ENCODE measurements at places on chromosomes 4 and X. TPM values are rescaled to one million over a fixed set of nuclear protein-coding genes. Genes with fewer than 3 reads are reported as not detected.

GRCh38 chrX:13868591-13868990 lies 51.7 kb upstream of the GPM6B start:
- DNase-seq = no peak
- no peaks in the 10 kb centered on the region for H3K27me3 ChIP-seq
- no peak overlapping the region for H3K4me3 ChIP-seq
- H3K4me1 ChIP-seq = no peaks in the 10 kb centered on the region

The REELD1 gene
- 0.12 TPM for total RNA-seq

The INTS6L gene
- total RNA-seq = 1.2 TPM

DNA sequence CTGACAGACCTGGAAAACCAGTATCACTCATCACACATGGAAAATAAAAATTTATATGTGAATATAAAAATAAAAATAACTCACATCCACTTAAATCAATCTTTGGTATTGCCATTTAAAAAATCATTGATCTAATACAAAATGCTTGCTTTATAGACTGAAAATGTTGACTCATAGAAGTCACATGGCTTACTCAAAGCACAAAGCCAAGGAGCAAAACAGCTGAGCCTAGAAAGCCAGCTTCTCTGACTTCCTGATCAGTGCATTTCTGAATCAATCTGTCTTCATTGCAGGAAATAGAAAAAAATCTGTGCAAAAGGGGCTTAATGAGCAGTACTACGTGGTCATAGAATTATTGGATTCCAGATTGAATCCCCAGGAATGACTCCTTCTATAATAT lies 176.9 kb upstream of the HS3ST1 start:
- DNase-seq = no peak
- H3K36me3 ChIP-seq = no peaks in the 10 kb centered on the region
- H3K27me3 ChIP-seq = no peaks in the 10 kb centered on the region

DNA sequence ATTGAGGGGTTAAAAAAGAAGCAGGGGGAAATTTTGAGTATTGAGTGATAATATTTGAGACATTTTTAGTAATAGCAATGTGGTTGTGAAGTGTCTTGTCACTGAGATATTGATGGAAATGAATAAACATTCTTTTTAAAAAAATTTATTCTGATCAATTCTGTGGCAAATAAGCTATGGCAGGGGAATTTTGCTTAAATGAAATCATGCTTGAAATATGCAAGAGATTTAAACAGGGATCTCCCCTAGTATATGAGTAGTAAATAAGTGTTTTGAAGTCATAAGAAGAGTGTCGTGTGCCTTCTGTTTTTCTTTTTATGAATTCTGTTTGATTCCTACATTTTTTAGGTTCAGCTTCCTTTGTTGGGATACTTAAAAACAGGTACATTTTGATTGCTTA lies 23.2 kb downstream of the IL15 start:
- H3K4me3 ChIP-seq = no peak overlapping the region
- DNase-seq = no peak
- no peaks in the 10 kb centered on the region for H3K27me3 ChIP-seq
- H3K27ac ChIP-seq = no peak overlapping the region

DNA sequence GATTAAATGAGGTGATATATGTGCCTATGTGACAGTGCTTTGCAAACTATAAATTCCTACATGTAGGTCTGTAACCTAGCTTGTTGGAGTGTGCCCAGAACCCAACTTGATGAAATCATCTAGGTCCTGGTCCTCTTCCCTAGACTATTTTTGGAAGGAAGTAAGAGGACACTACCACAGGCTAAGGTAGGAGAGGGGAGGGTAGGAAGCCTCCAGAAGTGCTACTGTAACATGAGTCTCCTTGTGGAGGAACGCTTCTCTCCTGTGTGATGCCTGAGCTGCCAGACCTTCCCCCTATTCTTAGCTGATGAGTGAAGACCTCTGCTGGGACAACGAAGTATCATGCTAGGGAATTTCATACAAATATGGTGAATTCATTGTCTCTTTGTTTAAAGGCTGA lies 41.8 kb upstream of the IL21 start:
- no peak for DNase-seq
- no peaks in the 10 kb centered on the region for H3K4me1 ChIP-seq
- H3K27me3 ChIP-seq = no peaks in the 10 kb centered on the region
- H3K36me3 ChIP-seq = no peaks in the 10 kb centered on the region
- H3K27ac ChIP-seq = no peak overlapping the region
- no peak overlapping the region for H3K4me3 ChIP-seq

GRCh38 chrX:17292111-17292527 lies 82.9 kb upstream of the NHS start:
- H3K27me3 ChIP-seq = no peaks in the 10 kb centered on the region
- H3K4me3 ChIP-seq = no peak overlapping the region
- no peaks in the 10 kb centered on the region for H3K36me3 ChIP-seq

The PDE5A gene
- total RNA-seq = 0.74 TPM

DNA sequence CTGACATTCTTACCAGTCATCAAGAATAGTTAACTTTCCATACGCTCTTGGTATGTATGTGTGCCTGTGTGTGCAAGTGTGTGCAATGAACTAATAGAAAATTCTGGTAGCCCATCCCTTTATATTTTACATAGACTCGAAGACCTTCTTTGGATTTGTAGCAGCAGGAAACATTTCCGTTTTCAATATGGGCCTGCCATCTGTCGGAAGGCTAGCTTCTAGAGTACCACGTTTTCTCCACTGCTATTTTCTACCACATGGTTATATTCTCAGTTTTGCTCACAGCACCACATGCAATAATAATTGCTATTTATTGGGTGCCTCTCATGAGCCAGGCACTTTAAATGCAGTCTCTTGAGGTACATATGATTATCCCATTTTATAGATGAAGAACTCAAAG lies 47.9 kb upstream of the PTCHD1 start:
- H3K4me1 ChIP-seq = no peaks in the 10 kb centered on the region
- H3K27me3 ChIP-seq = no peaks in the 10 kb centered on the region
- DNase-seq = no peak
- H3K36me3 ChIP-seq = no peaks in the 10 kb centered on the region

DNA sequence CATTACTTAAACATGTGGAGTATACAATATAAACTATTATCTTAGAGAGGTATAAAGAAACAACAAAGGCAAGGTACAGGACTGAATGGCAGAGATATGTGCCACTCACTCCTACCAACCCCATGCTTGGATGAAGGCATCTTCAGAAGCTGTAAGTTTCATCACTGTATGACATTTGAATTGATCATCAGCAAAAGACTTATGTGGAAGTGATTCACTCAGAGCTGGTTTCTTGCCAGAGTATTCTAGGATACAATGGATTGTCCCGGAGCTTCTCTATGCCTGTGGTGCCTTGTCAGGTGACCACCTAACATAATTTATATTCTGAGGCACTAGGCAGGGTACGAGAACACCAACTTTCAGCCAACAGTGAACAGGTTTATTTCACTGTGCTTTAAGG lies 392.2 kb downstream of the PPP1R2C start:
- H3K27me3 ChIP-seq = no peaks in the 10 kb centered on the region
- no peaks in the 10 kb centered on the region for H3K4me1 ChIP-seq
- H3K36me3 ChIP-seq = no peaks in the 10 kb centered on the region
- H3K27ac ChIP-seq = no peak overlapping the region
- H3K4me3 ChIP-seq = no peak overlapping the region

The PNMA3 gene
- 0.09 TPM for total RNA-seq

DNA sequence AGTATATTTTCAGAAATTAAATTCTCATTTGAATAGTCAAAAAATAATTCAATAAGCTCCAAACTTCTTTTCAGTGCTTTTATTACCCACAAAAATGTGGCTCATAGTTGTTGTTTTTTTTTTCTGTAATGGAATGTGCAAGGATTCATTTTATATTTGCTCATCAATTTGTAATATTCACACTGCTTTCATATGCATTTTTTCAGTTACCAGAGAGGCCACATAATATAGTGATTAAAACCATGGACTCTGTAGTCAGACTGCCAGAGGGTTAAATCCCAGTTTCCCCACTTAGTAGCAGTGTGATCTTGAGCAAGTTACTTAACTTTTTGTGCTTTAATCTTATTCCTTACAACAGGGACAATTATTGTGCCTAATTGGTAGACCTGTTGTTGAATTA lies 64.5 kb downstream of the FAM9B start:
- no peak for DNase-seq
- no peaks in the 10 kb centered on the region for H3K27me3 ChIP-seq
- H3K4me3 ChIP-seq = no peak overlapping the region
- no peaks in the 10 kb centered on the region for H3K36me3 ChIP-seq
- no peak overlapping the region for H3K27ac ChIP-seq

DNA sequence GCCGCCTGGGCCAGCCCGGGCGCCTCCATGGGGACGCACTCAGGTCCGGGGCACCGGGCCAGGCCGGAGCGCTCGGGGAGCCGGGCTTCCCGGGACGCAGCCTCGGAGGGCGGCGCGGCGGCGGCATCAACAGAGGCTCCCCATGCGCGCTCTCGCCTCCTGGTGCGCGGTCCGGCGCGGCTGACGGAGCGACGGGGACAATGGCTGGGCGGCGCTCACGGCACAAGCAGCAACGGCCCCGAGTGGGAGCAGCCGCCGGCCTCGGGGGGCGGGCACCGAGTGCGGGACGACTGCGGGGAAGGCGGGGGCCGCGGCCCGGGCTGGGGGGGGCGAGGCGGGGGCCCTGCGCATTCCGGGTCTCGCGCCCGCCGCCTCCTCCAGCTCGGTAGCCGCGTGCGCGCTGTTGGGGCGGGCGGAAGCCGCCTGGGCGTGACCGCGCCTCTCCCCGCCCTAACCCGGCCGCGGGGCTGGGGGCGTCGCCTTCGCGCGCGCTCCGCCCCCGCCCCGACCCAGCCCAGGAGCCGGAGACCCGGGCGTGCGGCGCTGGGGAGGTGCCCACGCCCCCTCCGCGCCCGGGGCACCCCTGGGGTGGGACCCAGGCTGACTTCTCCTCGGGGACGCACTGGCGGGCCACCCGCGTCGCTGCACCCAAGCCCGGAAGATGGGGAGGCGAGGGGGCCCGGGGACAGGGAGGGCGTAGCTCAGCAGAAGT lies at the start of gene PRKX:
PRKX (minus strand) TSS at position 425 of the 712 bp plus-strand sequence; CDS start at position 29, 396 bp downstream.
- H3K4me3 ChIP-seq = peak within 1 kb of the TSS; percentile 49
- H3K4me1 ChIP-seq = no peaks in the 10 kb centered on the region
- peaks cover 7% of the 10 kb centered on the region for H3K27me3 ChIP-seq
- peak; percentile 63 for DNase-seq
- H3K27ac ChIP-seq = no peak within 1 kb of the TSS

The GLOD5 gene
- 2.1 TPM for total RNA-seq

- H3K4me3 ChIP-seq = no peak overlapping the region
- no peak for DNase-seq
- no peak overlapping the region for H3K27ac ChIP-seq
Measured at GRCh38 chr4:12697970-12698369, 786.2 kb downstream of the RAB28 start.

DNA sequence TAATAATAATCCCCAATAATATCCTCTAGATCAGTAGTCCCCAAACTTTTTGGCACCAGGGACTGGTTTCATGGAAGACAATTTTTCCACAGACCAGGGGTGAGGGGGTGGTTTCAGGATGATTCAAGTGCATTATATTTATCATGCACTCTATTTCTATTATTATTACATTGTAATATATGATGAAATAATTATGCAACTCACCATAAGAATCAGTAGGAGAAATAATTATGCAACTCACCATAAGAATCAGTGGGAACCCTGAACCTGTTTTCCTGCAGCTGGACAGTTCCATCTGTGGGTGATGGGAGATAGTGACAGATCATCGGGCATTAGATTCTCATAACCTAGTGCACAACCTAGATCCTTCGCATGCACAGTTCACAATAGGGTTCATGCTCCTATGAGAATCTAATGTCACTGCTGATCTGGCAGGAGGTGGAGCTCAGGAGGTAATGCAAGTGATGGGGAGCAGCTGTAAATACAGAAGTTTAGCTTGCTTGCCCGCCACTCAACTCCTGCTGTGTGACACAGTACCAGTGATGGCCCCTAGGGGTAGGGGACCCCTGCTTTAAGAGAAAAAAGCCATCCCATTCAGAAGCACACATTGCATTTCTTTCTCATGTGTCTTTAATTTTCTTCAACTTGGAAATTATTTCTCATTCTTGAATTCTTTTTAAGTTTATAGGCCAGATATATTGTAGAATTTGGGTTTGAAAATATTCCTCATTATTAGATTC lies 16.0 kb upstream of the SH3RF1 start:
- no peaks in the 10 kb centered on the region for H3K27me3 ChIP-seq
- DNase-seq = no peak
- H3K27ac ChIP-seq = no peak overlapping the region
- H3K4me1 ChIP-seq = no peaks in the 10 kb centered on the region

GRCh38 chr4:14293582-14293981 lies 666.1 kb upstream of the BOD1L1 start:
- no peak overlapping the region for H3K4me3 ChIP-seq
- H3K27me3 ChIP-seq = no peaks in the 10 kb centered on the region
- no peak for DNase-seq
- no peaks in the 10 kb centered on the region for H3K36me3 ChIP-seq
- H3K27ac ChIP-seq = no peak overlapping the region
- H3K4me1 ChIP-seq = no peaks in the 10 kb centered on the region

The CFAP47 gene
- total RNA-seq = not detected

The GUCY1B1 gene
- total RNA-seq = 3.7 TPM

The SOD3 gene
- total RNA-seq = 7.9 TPM

- H3K27ac ChIP-seq = no peak overlapping the region
- no peak for DNase-seq
- no peaks in the 10 kb centered on the region for H3K36me3 ChIP-seq
- no peaks in the 10 kb centered on the region for H3K27me3 ChIP-seq
Measured at GRCh38 chr4:40750461-40751258, 905 bp downstream of the NSUN7 start.

DNA sequence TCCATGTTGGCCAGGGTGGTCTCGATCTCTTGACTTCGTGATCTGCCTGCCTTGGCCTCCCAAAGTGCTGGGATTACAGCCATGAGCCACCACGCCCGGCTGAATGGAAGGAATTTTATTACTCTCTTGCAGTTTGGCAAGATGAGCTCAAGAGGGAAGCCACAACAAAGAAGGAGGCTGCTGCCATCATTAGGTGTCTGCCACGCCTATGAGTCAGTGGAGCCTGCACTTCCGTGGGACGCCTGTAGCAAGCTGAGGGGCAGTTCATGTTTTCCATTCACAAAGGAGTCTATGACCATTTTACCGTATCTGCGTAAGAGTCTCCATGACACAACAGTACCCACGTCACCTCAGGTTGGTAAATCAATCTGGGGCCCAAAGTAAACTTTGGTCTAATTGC lies 51.2 kb upstream of the CHRNA9 start:
- no peak for DNase-seq
- H3K4me3 ChIP-seq = no peak overlapping the region
- no peaks in the 10 kb centered on the region for H3K36me3 ChIP-seq
- no peaks in the 10 kb centered on the region for H3K4me1 ChIP-seq

GRCh38 chr4:150546286-150546685 lies 35.7 kb upstream of the MAB21L2 start:
- no peaks in the 10 kb centered on the region for H3K36me3 ChIP-seq
- H3K27ac ChIP-seq = no peak overlapping the region
- no peaks in the 10 kb centered on the region for H3K4me1 ChIP-seq
- H3K27me3 ChIP-seq = no peaks in the 10 kb centered on the region
- no peak overlapping the region for H3K4me3 ChIP-seq
- DNase-seq = no peak

DNA sequence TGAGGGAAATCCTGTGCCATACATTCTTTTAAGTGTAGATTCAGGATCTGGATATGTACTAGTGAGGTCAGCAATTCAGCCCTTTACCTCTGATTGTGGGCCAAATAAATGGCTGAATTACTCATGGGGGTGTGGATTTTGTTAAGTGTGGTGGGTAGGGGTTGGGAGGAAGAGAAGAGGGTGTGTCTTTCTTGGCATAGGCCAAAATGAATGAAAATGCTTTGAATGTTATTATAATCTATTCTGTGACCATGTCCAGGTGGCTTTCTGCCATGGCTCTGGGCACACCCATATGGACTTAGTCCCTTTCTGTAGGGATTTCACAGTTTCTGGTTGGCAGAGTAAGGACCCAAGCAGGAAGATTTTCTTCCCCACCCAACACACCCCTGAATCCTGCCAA lies 244.3 kb downstream of the CBR4 start:
- no peak overlapping the region for H3K4me3 ChIP-seq
- DNase-seq = peak; percentile 56
- no peaks in the 10 kb centered on the region for H3K27me3 ChIP-seq
- H3K4me1 ChIP-seq = no peaks in the 10 kb centered on the region
- no peak overlapping the region for H3K27ac ChIP-seq

All from right lobe of liver (tissue), 6 donors.